ENCODE measurements at places on chromosomes 16 and 17.

DNA sequence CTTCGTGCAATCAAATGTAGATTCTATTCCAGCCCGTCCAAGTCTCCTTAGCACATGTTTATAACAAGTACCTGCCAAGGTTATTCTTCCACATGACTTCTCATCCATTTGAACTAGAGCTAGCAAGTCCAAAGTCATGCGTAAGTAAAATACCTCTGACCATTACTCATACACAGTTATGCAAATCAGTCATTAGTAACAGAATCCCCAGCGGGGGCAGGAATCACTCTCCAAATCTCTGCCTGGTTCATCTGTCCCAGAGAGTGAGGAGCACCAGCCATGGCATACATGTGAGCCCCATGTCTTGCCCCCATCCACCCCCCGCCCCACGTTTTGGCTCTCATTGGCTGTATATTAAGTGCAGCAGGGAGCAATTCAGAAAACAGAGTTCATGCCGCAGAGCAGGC lies 27.7 kb downstream of the SRL start:
- DNase-seq = no peak

- DNase-seq = no peak
These were observed 2.8 kb upstream of the PPP1R27 start for GRCh38 chr17:81837641-81838040.

GRCh38 chr17:63967953-63968352 lies 4.8 kb downstream of the SCN4A start:
- no peak for DNase-seq

DNA sequence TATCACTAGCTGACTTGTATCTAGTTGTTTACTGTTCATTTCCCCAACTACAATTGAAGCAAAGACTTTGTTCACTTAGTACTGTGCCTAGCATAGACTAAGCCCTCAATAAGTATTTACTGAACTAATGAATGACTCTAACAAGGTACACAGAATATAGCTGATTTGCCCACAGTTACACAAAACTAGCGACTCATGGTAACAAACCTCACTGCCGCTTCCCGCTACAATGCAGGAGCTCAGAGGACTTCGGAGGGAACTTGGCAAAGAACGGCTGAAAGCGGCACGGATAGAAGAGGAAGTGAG lies 524 bp downstream of the EFTUD2 start:
- DNase-seq = no peak

GRCh38 chr17:41793784-41794539 lies 7.5 kb upstream of the JUP start:
- no peak for DNase-seq

DNA sequence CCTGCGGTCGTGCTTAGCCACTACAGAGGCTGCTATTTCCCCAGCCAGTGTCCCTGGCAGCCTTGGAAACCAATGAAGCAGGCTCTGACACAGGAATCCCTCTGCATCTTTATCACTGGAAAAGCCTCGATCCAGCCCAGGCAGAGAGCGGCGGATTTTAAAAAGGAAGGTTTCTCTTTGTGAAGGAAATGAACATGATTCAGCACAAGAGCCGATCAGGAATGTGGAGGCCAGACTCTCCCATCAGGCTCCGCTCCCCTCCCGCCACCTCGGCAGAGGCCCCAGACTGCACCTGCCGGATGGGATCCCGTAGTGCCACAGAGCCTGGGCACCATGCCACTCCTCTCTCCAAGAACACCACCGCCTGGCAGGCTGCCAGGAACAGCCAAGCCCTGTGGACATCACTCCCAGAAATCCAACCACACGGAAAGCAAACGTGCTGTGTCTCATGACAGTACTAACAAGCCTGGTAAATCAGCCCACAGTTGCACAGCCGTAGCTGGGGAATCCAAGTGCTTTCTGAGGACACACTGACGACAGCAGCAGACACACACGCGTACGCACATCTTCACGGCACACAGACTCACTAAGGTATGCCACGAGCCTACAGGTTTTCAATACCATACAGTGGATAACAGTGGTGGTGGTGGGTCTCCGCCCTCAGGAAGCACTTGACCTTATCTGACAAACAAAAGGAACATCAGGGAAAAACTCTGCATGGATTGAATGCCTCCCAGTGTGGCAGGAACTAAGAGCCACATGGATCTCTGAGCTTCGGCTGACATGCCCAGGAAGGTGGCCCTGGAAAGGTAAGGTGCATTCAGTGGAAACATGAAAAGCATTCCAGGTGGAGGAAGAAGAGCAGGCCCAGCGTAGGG lies 5.4 kb downstream of the LRRC75A start:
- DNase-seq = peak; percentile 80

- DNase-seq = no peak
These were observed 183.2 kb downstream of the AATF start for GRCh38 chr17:37131669-37132611.

- DNase-seq = peak; percentile 81
These were observed at the start of gene PRKCB for GRCh38 chr16:23835390-23836077. Gene PRKCB (plus strand): TSS chr16:23835983.
